Fibroblast of skin of scalp (primary cell): ENCODE measurements at places on chromosomes 5 and 9.
A peak's percentile ranks its signal among the peaks of the same experiment; 100 is the strongest.

DNA sequence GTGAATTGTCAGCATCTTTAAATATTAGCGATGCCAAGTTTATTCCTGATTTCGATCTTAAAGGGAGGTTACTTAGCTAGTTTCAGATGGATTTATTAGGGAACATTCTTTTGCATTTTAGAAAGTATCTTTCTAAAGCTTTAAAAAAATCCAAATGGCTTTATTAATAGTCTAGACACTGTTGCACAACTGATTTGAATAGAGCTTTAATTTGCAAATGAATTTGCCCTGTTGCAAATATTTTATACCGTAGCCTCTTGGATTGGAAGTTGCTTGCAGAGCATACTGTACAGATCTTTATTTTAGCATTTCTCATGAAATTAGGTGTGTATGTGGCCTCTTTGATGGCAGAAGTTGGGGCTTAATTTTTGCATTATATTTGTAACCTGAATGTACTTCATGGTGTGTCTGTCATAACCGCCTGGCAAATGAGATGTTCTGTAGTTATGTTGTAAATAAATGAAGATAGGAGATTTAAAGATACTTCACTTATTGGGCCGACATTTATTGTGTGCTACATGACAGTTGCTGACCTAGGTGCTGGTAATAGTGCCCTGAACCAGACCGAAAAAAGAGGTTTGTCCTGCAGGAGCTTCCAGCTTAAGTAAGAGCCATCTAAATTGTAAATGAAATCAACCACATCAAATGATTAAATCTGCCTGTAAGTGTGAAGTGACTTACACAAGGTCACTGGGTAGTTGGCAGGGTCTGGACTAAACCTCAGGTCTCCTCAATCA is 1.8 kb downstream of the TCERG1 start:
- no peak for DNase-seq

GRCh38 chr9:6938873-6939272 is 181.1 kb downstream of the KDM4C start:
- peak; percentile 72 for DNase-seq

DNA sequence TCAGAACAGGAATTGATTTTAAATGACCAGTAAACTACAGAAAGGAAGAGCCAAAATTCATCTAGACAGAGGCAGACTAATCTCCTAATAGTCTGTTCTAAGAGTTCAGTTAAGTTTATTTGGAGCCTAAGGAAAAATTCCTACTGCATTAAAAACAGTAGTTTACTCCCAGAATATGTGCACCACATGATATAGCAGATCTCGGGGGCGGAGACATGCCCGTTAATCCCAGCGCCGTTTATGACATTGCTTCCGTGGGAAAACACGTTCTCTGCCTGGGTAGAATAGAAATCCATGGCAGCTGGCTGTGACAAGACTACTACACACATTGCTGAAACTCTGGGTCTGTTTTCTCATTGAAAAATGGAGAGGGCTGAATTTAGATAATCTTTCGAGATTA is 11.4 kb downstream of the HABP4 start:
- peak; percentile 31 for DNase-seq

DNA sequence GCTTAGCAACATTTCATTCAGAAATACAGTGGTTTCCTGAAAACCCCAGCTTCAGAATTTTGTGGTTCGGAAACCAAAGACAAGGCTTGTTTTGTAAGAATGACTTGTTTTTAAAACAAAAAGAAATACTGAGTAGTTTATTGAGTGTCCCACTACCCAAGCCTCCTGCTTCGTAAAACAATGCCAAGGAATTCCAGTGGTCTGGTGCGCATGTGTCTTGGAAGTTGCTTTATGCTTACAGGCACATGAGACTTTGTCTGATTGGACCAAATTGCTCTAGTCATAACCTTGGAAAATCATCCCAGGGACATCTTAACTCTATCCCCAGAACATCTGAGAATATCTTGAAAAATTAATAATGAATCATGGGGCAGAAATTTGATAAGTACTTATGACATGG is 77.1 kb upstream of the FST start:
- DNase-seq, result peak; percentile 77

DNA sequence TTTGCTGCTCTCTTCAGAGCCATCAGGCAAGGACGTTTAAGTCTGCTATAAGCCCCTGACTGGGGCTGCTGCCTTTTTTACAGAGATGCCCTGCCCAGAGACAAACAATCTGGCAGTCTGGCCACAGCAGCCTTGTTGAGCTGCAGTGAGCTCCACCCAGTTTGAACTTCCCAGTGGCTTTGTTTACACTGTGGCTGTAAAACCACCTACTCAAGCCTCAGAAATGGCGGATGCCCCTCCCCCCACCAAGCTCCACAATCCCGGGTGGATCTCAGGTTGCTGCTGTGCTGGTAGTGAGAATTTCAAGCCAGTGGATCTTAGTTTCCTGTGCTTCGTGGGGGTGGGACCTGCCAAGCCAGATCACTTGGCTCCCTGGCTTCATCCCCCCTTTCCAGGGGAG is 59.7 kb upstream of the SNCAIP start:
- DNase-seq, result no peak

DNA sequence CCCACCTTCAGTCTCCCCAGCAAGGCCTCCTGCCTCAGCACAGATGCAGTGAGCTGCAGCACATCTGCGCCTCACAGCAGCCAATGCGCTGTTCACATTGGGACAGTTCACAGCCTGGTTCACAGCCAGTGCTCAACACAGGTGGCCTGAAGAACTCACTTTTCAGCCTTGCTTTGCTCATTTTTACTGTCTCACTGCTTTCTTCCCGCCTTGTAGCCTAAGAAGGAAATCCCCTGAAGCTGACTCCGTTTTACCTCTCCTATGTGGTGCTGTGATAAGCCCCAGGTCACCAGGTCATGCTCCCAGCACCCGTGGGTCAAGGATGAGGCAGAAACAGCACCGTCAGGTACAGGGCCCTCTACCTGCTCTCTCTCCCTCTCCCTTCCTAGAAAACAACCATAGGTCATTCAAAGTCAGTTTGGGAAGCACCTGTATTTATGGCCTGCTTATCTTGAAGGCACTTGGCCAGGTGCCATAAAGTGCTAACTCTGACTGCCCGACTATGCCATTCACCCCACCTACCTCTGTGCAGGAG is 1.1 kb downstream of the GCNT4 start:
- DNase-seq, result no peak

- no peak for DNase-seq
These were observed 1115.5 kb downstream of the DTWD2 start for GRCh38 chr5:117872798-117873368.

GRCh38 chr9:126605792-126606482 is 7.8 kb upstream of the LMX1B start:
- no peak for DNase-seq

DNA sequence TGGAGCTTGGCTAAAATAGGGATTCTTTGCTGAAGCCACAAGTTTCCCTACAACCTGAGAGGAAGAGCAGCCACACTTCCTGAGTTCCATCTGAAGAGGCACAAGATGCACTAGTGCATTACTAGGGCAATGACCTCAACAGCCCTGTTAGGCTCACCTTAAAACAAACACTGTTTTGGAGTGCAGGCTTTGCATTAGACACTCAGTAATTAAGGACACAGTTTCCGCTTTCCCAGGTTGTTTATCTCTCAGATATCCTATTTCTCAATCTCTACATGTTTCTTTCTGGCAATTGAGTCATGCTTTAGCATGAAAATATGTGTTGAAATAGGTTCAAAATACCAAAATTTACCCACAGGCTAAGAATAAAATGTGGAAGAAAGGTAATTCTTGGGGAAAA is 34.2 kb downstream of the EMB start:
- DNase-seq, result no peak

- peak; percentile 90 for DNase-seq
These were observed 269.8 kb downstream of the SYK start for GRCh38 chr9:91071184-91071990.

DNA sequence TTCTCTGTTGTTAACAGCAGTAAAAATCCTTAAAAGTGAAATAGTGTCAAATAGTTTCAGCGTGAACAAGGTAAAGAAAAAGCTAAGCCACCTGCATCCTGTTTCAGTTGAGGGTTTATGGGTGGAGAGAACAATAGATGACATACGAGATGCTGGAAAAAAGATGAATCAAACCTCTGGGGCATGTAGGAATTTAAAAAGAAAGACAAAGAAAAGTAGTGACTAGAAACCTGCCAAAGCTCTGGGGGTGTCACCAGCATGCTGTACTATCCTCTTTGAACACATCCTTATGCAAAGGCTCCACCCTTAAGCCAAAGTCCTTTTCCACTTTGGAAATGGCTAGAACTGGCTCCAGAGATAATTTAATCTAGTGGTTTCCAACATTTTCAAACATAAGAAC is 22.2 kb downstream of the SCAI start:
- no peak for DNase-seq

DNA sequence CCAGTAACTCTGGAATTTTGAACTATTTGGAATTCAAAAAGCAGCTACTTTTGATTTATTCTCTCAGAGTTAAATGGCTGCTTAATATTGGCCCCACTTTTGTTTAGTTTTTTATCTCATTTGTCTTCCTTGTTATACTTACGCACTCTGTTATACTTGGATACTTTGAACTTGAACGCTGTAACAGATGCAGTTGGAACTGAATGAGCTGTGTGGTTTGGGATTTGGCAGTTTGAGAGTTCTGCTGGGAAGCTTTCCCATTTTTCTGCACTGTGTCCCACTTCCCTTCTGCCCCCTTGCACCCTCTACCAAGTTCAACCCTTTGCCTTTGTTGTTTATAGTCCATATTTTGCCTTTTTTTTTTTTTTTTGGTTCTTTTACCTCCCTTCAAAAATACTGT is 3.8 kb downstream of the RHOBTB3 start:
- no peak for DNase-seq

GRCh38 chr5:149860801-149861322 is 83.7 kb downstream of the PDE6A start:
- no peak for DNase-seq

DNA sequence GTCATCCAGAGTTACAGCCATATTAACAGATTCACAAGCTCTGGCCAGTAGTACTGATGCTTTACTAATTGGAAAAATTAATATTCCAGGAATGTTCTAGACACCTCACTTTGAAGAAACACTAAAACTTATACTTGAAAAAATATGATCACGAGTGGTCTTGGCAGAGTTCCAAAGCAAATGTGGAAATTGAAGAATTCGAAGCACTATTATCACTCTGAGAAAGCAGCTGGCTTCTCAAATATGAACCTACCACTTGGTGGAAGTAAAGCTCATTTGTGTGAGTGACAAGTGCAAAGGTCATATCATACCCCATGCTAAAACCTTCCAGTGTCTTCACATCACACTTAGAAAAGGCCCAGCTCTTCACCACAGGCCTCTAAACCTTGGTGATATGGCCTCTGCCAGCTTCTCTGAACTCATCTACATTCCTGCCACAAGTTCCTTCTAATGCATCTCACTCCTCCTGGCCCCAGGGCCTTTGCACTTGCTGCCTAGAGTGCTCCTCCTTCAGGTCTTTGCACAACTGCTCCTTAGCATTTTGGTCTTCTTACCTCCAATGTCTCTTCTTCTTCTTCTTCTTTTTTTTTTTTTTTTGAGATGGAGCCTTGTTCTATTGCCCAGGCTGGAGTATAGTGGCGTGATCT is 175.7 kb upstream of the SMIM23 start:
- no peak for DNase-seq

GRCh38 chr5:147382776-147383175 is 127.1 kb downstream of the DPYSL3 start:
- peak; percentile 39 for DNase-seq

DNA sequence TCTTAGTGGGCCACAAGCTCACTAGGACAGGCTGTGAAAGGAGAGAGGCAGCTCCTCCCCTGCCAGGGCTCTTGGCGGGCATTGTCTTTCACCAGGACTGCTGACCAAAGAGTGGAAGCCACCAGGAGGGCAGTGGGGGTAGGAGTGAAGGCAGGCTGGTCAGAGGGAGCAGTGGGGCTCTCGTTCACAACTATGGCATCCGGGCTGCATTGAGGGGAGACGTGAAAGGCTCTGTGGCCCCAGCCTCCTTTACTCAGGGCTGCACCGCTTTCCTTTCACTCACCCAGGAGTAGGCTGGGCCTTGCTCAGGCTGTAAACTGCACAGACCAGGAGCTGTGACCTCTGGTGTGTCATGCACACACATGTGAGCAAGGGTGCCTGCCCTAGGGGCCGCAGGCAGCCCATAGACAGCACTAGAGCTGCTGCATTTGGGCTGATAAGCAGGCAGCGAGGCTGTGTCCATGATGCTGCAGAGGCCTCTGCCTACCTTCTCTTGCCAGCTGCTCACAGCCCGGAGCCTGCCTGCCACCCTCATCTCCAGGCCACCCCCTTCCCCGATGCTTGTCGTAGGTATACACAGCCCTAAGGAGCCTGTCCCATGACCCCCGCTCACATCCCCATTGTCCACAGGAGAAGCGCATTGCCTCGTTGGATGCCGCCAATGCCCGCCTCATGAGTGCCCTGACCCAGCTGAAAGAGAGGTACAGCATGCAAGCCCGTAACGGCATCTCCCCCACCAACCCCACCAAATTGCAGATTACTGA is 130.4 kb downstream of the DAB2IP start:
- no peak for DNase-seq

GRCh38 chr5:142613271-142613671 is 72.6 kb downstream of the FGF1 start:
- peak; percentile 72 for DNase-seq

- peak; percentile 40 for DNase-seq
These were observed 130.4 kb upstream of the CLINT1 start for GRCh38 chr5:157989296-157989695.
